Right ventricle myocardium superior (tissue), 1 donor: ENCODE measurements at places on chromosomes 13 and 19. TPM values are rescaled to one million over a fixed set of nuclear protein-coding genes. Genes with fewer than 3 reads are reported as not detected.

AMER2 gene
- total RNA-seq, result not detected

ERFL gene
- not detected for total RNA-seq

DNA sequence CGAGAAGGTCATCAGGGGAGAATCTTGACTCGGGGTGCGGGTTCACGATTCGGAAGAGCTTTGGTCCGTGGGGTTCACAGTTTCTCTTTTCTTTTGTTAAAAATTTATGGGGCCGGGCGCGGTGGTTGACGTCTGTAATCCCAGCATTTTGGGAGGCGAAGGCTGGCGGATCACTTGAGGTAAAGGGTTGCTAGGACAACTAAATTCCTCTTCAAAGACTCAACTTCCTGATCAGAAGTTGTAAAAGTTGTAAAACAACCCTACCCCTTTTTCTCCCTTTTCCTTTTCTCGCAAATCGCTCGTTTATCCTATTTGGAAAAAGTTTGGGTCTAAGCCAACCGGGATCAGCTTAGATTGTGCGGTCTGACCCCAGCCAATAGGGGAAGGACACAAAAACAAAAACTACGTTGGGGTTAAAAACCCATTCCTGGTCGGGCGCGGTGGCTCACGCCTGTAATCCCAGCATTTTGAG is 673 bp downstream of the ZNF486 start:
- DNase-seq, result no peak

- DNase-seq, result peak; percentile 78
These were observed 18.3 kb downstream of the NMRK2 start for GRCh38 chr19:3950871-3951861.

GRCh38 chr13:51858433-51859247 is 3.1 kb upstream of the CCDC70 start:
- no peak for DNase-seq
